Activated CD4-positive, alpha-beta T cell treated with anti-CD3 and anti-CD28 coated beads for 36 hours (primary cell): ENCODE measurements at places on chromosomes 13 and 19.
A peak's percentile ranks its signal among the peaks of the same experiment; 100 is the strongest.

DNA sequence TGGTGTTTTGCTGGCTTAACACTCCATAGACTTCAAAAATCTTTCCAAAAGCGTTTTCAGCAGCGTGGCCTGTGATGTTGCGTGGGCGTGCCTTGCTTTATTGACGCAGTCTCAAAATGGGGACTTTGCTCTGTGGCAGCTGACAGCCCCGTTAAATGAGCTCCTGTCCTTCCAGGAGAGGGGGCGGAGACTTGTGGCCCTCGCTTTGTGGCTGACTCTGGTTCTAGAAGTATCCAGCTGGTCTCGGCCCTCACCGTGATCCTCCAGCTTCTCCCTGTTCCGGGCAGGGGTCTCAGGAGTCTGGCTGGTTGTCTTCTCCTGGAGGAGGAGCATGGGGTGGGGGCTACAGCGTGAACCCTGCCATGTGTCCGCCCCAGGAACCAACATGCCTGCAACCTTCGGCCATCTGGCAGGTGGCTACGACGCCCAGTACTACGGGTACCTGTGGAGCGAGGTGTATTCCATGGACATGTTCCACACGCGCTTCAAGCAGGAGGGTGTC, 8.4 kb upstream of the ZNF554 start:
- H3K4me1 ChIP-seq = no peaks in the 10 kb centered on the region
- DNase-seq = no peak
- H3K27ac ChIP-seq = no peak overlapping the region
- H3K36me3 ChIP-seq = peaks cover 10% of the 10 kb centered on the region
- no peak overlapping the region for H3K4me3 ChIP-seq
- H3K27me3 ChIP-seq = no peaks in the 10 kb centered on the region

- H3K27ac ChIP-seq = no peak overlapping the region
- H3K36me3 ChIP-seq = no peaks in the 10 kb centered on the region
- no peak for DNase-seq
- H3K4me3 ChIP-seq = no peak overlapping the region
- H3K27me3 ChIP-seq = no peaks in the 10 kb centered on the region
These were observed 475.5 kb downstream of the TSHZ3 start for GRCh38 chr19:30873691-30874090.

DNA sequence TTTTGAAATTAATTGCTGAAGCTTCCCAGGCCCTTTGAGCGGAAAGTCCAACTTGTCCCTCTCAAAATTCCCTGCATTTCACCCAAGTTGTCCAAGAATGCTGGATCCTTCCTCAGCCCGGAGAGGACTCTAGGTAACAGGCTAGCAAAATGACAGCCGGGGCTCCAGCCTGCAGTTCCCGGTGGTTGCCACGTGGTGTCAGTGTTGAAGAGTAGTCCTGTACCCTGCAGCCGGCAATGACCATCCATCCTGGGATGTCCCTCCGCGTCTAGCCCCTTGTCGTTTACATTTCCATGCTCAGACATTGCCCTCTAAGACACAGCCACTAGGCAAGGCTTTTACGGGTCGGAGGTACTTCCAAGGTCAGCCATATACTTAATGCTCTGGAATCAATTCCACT, 31.4 kb upstream of the MTIF3 start:
- peak; percentile 68 for DNase-seq
- no peak overlapping the region for H3K27ac ChIP-seq
- no peaks in the 10 kb centered on the region for H3K27me3 ChIP-seq
- H3K4me1 ChIP-seq = peaks cover 17% of the 10 kb centered on the region
- no peak overlapping the region for H3K4me3 ChIP-seq

- H3K36me3 ChIP-seq = no peaks in the 10 kb centered on the region
- H3K27ac ChIP-seq = no peak overlapping the region
- H3K4me1 ChIP-seq = no peaks in the 10 kb centered on the region
- DNase-seq = no peak
These were observed 214.6 kb upstream of the SERP2 start for GRCh38 chr13:44158881-44159632.

DNA sequence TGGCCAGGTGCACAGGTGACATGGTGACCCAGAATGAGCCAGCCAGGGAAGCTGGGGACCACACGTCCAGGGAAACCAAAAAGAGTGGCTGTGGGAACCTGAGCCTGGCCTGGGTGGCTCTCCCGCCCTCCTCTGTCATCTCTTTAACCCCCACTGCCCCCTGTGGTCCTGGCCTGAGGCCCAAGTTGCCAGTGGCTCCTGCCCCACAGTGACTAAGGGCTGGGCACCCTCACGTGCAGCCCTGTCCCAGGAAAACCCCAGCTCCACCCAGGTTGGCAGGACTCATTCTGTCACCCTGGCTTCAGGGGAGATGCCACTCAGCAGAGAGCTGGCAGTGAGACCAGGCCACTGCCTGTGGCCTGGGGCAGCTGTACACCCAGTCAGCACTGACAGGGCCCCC, 30.6 kb upstream of the ISYNA1 start:
- H3K27ac ChIP-seq = no peak overlapping the region
- H3K4me3 ChIP-seq = no peak overlapping the region
- H3K4me1 ChIP-seq = peaks cover 12% of the 10 kb centered on the region
- peaks cover 2% of the 10 kb centered on the region for H3K36me3 ChIP-seq
- DNase-seq = no peak

GRCh38 chr13:110396913-110397381, 89.9 kb downstream of the COL4A2 start:
- DNase-seq = no peak
- H3K27me3 ChIP-seq = peaks cover 74% of the 10 kb centered on the region
- H3K36me3 ChIP-seq = no peaks in the 10 kb centered on the region
- no peak overlapping the region for H3K27ac ChIP-seq

- no peaks in the 10 kb centered on the region for H3K27me3 ChIP-seq
- H3K36me3 ChIP-seq = peaks cover 23% of the 10 kb centered on the region
- H3K4me3 ChIP-seq = peak overlapping the region; percentile 63
- peaks cover 23% of the 10 kb centered on the region for H3K4me1 ChIP-seq
- peak; percentile 77 for DNase-seq
- peak overlapping the region; percentile 76 for H3K27ac ChIP-seq
These were observed 598 bp upstream of the LPAR2 start for GRCh38 chr19:19628501-19629134.

DNA sequence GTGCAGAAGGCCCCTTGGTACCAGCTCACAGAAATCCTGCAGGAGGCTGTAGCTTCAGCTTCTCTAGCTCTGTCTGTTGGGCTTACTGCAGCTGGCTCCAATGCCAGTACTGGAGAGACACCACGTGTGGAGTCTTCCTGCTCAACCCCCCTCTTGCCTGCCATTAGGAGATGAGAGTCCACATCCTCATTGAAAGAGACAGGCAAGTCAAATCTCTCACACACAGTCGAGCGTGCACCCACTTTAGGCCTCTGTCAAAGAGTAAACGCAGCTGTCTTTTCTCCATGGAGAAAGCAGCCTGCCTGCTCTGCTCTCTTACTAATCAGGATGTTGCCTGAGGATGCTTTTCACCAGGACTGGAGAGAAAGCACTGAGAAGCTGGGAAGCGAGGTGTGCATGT, 523.0 kb upstream of the NBEA start:
- no peaks in the 10 kb centered on the region for H3K4me1 ChIP-seq
- peaks cover 2% of the 10 kb centered on the region for H3K27me3 ChIP-seq
- DNase-seq = no peak
- H3K4me3 ChIP-seq = no peak overlapping the region
- H3K27ac ChIP-seq = no peak overlapping the region

- H3K4me3 ChIP-seq = no peak overlapping the region
- no peak overlapping the region for H3K27ac ChIP-seq
- H3K36me3 ChIP-seq = no peaks in the 10 kb centered on the region
- H3K27me3 ChIP-seq = peaks cover 27% of the 10 kb centered on the region
- H3K4me1 ChIP-seq = peaks cover 12% of the 10 kb centered on the region
- no peak for DNase-seq
These were observed 2.8 kb downstream of the TSHZ3 start for GRCh38 chr19:31346184-31347059.

DNA sequence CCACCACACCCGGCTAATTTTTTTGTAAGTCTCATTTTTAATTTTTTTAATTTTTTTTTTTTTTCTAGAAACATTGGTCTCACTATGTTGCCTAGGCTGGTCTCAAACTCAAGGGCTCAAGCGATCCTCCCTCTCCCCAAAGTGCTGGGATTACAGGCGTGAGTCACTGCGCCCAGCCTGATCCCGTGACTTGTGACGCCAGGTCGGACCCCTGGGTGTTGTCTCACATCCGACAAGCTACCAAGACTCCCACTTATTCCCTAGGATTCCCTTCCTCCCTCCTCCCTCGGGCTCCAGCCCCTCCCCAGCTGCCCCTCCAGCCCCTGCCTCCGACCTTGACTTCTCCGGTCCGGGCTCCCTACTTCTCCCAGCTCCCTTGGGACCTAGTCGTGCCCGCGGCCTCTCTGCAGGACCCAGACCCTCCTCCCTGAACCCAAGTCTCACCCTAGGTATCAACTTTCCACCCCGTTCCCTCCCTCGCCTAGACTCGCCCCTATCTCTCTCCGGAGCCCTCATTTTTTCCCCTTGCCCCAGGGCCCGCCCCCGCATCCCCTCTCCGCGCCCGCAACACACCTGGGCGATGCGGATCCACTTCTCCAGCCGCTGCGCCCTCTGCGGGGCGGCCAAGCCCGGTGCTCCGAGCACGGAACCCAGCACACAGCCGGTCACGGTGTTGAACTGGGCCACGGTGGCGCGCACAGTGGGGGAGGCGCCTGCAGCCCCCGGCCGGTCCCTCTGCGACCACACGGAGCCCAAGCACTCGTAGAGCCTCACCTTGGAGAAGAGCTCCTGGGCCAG, 13.1 kb downstream of the RGL3 start:
- peak; percentile 81 for DNase-seq
- H3K27me3 ChIP-seq = peaks cover 6% of the 10 kb centered on the region
- H3K4me1 ChIP-seq = peaks cover 4% of the 10 kb centered on the region
- H3K36me3 ChIP-seq = no peaks in the 10 kb centered on the region
- no peak overlapping the region for H3K27ac ChIP-seq
- H3K4me3 ChIP-seq = no peak overlapping the region

- DNase-seq = no peak
- H3K4me1 ChIP-seq = no peaks in the 10 kb centered on the region
- no peaks in the 10 kb centered on the region for H3K36me3 ChIP-seq
These were observed 415.0 kb upstream of the SLITRK1 start for GRCh38 chr13:84297251-84297650.

- H3K4me1 ChIP-seq = peaks cover 65% of the 10 kb centered on the region
- H3K27me3 ChIP-seq = no peaks in the 10 kb centered on the region
- no peak overlapping the region for H3K4me3 ChIP-seq
- H3K36me3 ChIP-seq = peaks cover 33% of the 10 kb centered on the region
- peak overlapping the region; percentile 76 for H3K27ac ChIP-seq
These were observed 4.6 kb downstream of the FBXL3 start for GRCh38 chr13:77022341-77022740.

- H3K27ac ChIP-seq = no peak overlapping the region
- no peaks in the 10 kb centered on the region for H3K27me3 ChIP-seq
- H3K36me3 ChIP-seq = no peaks in the 10 kb centered on the region
- no peak for DNase-seq
These were observed 57.8 kb downstream of the SPATA13 start for GRCh38 chr13:24218338-24218737.

- H3K4me1 ChIP-seq = peaks cover 2% of the 10 kb centered on the region
- H3K36me3 ChIP-seq = no peaks in the 10 kb centered on the region
- no peak overlapping the region for H3K4me3 ChIP-seq
- H3K27me3 ChIP-seq = peaks cover 6% of the 10 kb centered on the region
- no peak overlapping the region for H3K27ac ChIP-seq
These were observed 48.6 kb upstream of the WASF3 start for GRCh38 chr13:26508885-26509284.
